Activated naive CD4-positive, alpha-beta T cell (primary cell): ENCODE measurements at places on chromosomes 13 and 19.

- no peak for DNase-seq
Measured at GRCh38 chr19:6023936-6024335, 46.0 kb upstream of the RANBP3 start.

GRCh38 chr13:58893396-58893795 lies 1261.9 kb downstream of the PCDH17 start:
- DNase-seq: no peak

DNA sequence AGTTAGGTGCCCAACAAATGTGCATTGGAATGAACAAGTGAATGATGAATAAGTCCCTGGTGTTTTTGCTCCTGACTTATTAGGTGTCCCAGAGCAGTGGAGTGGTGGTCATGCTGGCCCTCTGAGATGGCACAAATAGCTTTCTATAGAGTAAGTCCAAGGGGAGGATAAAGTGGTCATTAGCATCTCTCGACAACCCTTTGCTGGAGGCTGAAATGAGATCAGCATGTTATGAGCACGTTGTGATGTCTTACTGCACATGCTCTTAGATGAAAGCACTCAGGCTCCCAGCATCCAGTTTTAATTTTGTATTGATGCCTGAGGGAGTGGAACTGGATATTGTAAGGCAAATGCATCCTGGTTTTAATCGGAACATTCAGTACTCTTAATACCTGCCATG lies 326.2 kb downstream of the RFC3 start:
- DNase-seq: no peak

- DNase-seq: no peak
Measured at GRCh38 chr13:49022472-49023144, 46.9 kb downstream of the FNDC3A start.

DNA sequence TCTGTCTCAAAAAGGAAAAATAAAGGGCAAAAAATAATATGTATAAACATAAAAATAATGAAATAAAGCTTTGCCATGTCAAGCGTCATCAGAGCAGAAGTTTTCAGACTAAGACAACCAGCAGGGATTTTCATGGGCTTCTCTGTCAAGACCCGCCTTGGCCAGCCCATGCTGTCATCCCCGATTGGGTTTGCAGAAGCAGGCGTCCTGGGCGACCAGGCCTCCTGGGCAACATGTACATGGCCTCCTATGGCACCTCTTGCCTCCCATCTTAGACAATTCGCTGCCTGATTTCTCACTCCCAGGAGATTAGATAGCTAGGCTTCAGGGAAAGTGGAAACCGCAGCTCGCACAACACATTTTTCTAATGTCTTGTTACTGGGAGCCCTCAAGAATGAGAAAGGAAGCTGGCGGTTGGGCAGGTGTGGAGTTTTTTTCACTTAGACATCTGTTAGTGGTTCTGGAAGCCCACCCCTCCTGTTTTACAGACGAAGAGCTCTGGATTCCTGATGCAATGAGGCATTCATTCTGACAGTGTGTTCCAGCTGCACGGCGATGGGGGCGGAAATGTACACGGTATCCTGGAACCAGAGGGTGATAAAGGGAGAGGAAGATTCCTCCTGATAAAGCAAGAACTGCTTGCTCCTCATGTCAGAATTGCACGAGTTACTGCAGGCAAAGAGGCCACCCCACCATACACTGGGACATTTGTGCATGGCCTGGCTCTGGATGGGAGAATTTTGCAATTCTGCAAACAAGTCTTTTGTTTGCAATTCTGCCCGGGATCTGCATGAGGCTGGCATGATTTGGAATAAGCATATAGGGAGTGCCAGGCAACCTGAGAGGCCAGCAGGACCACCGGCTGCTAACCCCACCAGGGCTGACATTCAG lies 47.4 kb upstream of the KATNAL1 start:
- DNase-seq: no peak

GRCh38 chr13:26225896-26226617 lies 3.9 kb upstream of the RNF6 start:
- no peak for DNase-seq

- no peak for DNase-seq
Measured at GRCh38 chr13:27194895-27195764, 23.5 kb upstream of the USP12 start.
